ENCODE measurements at places on chromosomes 6 and 20.

GRCh38 chr6:15389084-15389764 lies 143.4 kb downstream of the JARID2 start:
- no peak for DNase-seq

DNA sequence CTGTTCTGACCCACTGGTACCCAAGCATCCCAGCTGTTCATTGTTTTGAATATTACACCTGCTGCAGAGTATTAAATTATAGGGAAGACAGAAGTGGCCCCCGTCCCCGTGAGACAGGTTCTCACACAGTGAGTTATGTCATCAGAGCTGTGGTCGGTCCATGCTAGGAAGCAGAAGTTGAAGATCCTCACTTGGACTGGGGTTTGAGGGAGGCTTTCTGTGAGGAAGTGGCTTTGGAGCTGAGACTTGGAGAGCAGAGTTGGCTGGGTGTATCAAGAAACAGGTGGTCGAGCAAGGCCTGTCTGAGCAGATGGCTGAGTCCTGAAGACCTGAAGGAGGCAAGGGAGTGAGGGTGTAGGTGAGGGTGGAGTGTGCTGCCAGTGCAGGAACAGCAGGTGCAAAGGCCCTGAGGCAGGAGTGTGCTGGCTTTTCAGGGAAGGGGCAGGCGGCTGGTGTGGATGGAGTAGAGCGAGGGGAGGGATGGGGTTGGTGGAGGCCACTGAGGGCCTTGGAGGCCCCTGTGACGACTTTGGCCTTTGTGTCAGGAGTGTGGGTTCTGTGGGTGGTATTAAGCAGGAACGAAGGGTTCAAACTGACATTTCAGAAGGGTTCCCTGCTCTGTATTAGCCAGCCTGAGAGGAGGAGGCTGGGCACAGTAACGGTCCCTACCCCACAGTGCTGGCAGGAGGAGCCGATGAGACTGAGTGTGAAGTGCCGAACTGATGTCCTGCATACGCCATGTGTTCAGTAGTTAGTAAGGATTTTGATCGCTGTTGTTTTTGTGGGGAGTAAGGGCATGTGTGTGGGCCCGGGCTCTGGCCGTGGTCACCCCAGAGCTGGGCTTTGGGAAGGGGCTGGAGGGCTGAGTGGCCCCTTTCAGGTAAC lies 11.8 kb downstream of the SRC start:
- no peak for DNase-seq

DNA sequence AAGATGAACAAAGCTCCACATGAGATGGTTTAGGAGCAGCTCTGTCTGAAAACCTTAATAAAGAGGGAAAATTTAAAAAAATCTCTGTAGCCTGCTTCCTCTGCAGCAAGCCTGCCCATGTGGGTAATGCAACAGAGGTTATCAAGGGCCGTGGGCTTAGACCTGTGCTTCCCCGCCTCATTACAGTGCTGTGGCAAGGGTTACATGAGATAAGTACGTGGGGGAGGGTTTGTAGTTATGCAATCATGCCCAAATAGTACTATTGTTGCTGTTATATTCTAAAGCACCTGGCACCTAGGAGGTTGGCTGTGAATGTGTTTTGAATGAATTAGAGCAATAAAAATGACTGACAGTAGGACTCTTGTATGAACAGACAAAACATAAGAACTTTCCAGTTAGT lies 68.3 kb downstream of the PKHD1 start:
- no peak for DNase-seq

GRCh38 chr6:144149894-144150709 lies at the start of gene STX11:
TSS of gene STX11 (plus strand) at chr6:144150517. CDS start at chr6:144186628, 36,111 bp downstream.
- DNase-seq: peak; percentile 30

DNA sequence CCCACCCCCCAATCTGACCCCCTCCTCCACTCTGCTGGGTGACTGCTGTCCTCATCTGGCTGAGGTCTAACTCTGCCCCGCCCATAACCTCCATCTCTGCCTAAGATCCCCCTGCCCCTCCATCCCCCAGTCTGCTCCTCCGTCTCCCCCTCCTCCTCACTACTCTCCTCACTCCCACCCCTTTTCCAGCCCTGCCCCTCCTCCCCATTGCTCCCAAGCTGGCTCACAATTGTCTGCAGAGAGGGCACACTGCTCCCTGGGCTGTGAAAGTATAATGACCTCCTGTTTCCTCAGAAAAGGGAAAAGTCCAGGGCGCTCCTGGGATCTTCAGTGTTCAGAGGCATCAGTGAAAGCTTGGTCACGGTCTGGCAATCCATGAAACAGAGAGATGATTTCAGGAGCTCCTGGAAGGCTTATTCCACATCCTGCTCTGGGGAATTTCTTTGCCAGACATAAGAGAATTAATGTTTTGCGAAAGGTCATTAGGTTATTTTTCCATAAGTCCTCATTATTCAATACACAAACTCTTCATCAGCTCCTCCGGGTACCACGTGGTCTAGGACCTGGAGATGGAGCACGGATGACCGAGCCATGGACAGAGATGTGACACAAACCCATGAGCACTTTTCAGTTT lies 21.5 kb downstream of the CST5 start:
- DNase-seq: no peak

GRCh38 chr6:95725344-95725743 lies 148.0 kb downstream of the MANEA start:
- no peak for DNase-seq

DNA sequence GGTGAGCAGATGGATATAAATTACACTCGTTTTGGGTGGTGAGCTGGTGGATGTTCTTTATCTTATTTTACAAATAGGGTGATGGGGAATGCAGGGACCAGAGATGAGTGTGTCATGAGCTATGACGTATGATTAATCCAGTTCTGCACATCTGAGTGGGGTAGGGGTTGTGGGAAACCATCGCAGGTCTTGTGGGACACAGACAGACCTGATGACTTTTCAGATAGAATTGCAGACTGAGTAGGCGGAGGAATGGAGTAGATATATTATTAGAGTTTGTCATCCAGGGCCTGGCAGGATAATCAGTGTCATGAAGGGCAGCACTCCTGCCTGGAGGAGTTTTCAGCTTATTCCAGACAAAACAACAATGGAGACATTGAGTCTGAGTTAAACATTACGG lies 12.9 kb upstream of the DSP start:
- no peak for DNase-seq

DNA sequence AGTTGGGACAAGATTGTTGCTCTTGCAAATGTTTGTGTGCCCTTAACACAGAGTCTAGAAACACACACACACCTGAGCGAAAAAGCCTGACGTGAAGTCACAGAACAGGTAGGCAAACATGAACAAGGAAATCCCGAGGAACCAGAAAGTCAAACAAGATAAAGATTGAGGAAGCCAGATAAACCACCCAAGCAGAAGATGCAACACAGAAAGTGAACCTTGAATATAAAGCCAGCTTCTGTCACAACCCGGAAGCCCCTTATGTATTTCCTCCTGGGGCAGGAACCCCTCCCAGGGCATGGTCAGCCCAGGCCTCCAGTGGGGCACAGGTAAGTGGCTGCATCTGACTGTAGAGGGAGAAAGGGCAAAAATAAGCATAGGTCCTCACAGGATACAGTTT lies 158.2 kb upstream of the SUPT3H start:
- no peak for DNase-seq

DNA sequence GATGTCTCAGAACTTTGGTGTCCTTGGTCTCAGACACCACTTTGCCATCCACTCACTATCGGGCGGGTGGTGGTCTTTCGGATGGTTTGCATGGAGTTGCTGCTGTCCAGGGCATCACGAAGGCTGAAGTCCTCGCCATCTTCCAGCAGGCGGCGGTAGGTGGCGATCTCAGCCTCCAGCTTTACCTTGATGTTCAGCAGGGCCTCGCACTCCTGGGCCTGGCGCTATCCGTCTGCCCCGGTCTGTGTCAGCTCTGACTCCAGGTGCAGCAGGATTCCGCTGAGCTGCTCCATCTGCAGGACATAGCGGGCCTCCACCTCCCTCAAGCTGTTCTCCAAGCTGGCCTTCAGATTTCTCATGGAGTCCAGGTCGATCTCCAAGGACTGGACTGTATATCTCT lies 36.0 kb downstream of the ZNF311 start:
- no peak for DNase-seq

GRCh38 chr6:53056273-53056672 lies 8.9 kb upstream of the FBXO9 start:
- DNase-seq: no peak
